Hypothalamus (tissue), 51 donors: ENCODE measurements at places on chromosomes 5 and 9.

GRCh38 chr5:125700380-125700861 lies 722.8 kb upstream of the GRAMD2B start:
- no peak for DNase-seq

DNA sequence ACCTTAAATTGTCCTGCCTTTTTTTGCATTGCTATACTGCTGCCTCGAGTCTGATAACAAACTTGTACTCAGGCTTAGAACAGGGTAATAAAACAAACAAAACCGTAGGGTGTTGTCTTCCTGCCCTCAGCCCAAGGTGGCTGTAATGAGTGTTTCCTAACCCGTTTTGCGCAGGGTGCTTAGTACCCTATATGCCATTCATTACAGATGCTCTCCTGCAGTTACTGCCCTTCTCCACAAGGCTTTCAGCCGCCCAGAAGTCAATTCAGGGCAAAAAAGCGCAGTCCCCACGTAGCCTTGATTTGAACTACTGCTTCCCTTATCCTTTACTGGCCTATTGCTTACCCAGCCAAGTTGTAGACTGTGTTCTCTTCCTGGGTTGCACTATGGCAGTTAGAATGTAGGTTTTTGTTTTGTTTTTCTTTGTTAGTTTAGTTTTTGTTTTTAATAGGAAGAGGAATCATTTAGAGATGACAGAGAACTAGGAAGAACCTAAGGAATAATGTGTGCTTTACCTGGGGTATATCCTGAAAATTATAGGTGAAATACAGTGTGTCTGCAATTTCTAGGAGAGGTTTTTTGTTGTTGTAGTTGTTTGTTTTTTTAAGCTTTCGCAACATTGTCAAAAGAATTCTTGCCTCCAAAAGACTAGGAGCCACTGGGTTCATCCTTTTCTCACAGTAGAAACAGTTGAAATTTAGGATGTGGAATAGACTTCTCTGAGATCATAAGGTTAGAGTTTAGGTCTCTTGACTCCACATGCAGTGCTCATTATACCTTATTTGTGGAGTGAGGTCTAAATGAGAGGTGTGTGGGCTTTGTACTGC lies 1.3 kb downstream of the HMGXB3 start:
- no peak for DNase-seq

- no peak for DNase-seq
These were observed 294.3 kb downstream of the EPB41L4A start for GRCh38 chr5:112124788-112125187.

- no peak for DNase-seq
These were observed 250.2 kb downstream of the SH3GL2 start for GRCh38 chr9:17829064-17829463.

- DNase-seq, result no peak
These were observed 420.1 kb upstream of the MEF2C start for GRCh38 chr5:89303033-89303480.

DNA sequence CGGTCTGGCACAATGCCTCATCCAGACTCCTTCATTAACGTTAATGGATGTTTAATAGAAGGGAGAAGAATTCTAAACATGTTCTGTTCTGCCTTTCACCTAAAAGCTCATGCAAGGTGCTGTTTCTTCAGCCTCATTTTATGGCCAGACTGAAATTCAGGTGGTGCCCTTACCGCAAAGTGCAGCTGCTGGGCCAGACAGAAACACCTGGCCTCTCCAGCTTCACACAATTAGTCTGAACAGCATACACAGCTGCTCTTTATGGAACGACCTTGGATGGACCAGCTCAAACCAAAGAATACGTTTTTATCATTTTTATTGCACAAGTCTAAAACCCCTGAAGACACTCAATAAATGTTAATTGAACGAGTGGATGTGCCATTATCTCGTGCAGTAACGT lies 4.6 kb downstream of the SNCAIP start:
- no peak for DNase-seq

DNA sequence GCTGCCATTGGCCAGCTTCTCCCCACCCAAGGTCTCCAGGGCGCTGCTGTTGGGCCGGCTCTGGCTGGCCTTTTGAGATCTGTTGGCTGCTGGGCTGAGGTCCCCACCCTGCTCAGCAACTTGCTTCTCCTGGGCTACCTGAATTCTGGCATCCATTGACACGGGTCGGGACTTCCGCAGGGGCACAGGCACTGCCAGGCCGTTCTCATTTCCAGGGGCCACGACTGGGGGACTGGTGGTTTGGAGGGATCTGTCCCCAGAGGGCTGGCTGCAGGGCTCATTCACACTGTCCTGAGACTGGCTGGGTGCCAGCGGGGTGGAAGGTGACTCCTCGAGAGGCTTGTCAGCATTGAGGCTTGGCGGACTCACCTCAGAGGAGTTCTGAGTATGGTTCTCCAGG lies 87.1 kb upstream of the FBXW11 start:
- DNase-seq, result no peak

- DNase-seq, result no peak
These were observed 196.6 kb upstream of the RAD23B start for GRCh38 chr9:107086460-107086859.
